Dermis blood vessel endothelial cell (primary cell): ENCODE measurements at places on chromosomes 12 and 14. TPM values are rescaled to one million over a fixed set of nuclear protein-coding genes. Genes with fewer than 3 reads are reported as not detected.

- no peak for DNase-seq
These were observed 159.5 kb downstream of the ZNF664 start for GRCh38 chr12:124132530-124132929.

Gene CATSPERB
- total RNA-seq: 0.33 and 0.68 TPM in 2 replicates

Gene MYL2
- total RNA-seq: 0.14 and 0.34 TPM in 2 replicates

GRCh38 chr14:36524874-36525745 lies 5.1 kb upstream of the NKX2-1 start:
- DNase-seq: peak; percentile 28

Gene APOF
- not detected in 2 replicates for total RNA-seq

GRCh38 chr14:105315211-105315721 lies 718 bp downstream of the PACS2 start:
- DNase-seq: peak; percentile 51

DNA sequence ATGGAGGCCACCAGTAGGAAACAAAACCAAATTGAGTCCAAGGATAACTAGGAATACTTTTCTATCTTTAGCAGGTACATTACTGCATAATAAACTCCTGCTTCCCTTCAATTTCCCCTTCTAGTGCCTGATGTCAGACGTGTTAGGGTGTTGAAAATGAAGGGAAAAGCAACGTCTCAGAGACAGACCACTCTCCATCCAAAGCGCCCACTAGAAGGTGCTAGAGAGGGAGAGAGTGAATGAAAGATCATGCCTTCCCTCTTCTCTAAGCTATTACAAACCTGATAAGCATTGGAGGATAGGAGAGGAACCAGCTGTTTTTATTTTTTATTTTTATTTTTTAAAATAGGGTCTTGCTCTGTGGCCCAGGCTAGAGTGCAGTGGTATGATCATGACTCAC lies 64.1 kb downstream of the ZNF641 start:
- DNase-seq: peak; percentile 12

GRCh38 chr12:8561011-8561410 lies 20.3 kb upstream of the CLEC4E start:
- DNase-seq: no peak

- DNase-seq: no peak
These were observed 69.2 kb downstream of the SLC6A12 start for GRCh38 chr12:144650-145284.

- peak; percentile 74 for DNase-seq
These were observed 53.6 kb upstream of the SRSF5 start for GRCh38 chr14:69713209-69713781.

DNA sequence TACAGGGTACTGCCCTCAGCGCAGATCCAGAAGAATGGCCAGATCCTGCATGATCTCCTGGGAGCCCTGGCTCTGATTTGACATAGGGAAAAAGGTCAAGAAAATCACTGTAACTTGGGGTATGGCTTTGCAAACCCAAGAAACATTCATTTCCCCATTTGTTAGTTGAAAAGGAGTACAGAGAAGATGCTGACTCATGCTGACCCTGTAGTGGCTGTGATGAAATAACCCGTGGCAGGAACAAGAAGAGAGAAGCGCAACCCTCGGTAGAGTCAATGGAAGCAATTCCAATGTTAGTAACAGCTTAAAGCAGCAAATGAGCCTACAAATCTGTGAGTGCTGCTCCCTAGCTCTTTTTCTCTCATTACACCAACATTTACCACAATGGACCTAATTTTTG lies 281.6 kb upstream of the NPAS3 start:
- peak; percentile 19 for DNase-seq

DNA sequence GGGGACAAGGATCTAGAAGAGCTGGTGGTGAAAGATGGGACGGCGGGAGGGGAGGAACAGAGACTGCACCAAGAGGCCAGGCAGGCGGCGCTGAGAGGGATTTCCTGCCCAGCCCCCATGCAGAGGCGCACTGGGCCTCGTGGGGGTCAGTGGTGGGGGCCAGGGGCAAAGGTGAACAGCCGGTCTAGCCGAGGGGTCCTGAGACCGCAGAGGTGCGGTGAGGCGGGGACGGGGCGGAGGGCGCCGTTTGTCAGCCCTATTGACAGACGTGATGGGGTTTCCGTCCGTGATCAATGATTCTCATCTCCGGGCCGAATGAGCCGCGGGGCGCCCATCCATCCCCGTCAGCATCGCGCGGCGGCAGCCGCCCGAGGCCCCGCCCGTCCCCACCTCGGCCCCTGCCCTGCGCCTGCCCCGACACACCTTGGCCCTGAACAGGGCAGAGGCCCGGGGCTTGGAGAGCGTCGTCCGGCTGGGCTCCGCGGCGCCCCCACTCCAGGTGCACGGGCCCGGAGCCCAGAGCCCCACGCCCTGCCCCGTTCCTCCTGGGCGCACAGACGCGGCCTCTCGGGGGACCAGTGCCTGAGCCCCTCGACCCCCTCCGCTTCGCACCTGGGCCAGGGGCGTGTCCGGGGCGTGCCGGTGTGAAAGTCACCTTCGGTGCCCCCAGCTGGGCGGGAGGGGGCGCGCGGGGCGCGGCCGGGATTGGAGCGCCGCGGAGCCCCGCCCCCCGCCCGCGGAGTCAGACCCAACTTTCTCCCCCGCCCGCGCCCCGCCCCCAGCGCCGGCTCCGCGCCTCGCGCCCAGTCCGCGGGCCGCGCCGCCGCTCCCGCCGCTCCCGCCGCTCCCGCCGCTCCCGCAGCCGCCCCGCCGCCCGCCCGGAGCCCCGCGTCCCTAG lies at the start of gene NXPH4:
TSS of gene NXPH4 (plus strand) at position 781 of the 898 bp plus-strand sequence. CDS start 176 bp downstream, outside the sequence.
- DNase-seq: no peak
